Dermis blood vessel endothelial cell (primary cell): ENCODE measurements at places on chromosomes 5 and 9. TPM values are rescaled to one million over a fixed set of nuclear protein-coding genes. Genes with fewer than 3 reads are reported as not detected.
A peak's percentile ranks its signal among the peaks of the same experiment; 100 is the strongest.

Gene LRRC14B
- not detected in 2 replicates for total RNA-seq

Gene RPL37
- total RNA-seq: 394 and 634 TPM in 2 replicates

Gene SLC36A2
- total RNA-seq: not detected in 2 replicates

DNA sequence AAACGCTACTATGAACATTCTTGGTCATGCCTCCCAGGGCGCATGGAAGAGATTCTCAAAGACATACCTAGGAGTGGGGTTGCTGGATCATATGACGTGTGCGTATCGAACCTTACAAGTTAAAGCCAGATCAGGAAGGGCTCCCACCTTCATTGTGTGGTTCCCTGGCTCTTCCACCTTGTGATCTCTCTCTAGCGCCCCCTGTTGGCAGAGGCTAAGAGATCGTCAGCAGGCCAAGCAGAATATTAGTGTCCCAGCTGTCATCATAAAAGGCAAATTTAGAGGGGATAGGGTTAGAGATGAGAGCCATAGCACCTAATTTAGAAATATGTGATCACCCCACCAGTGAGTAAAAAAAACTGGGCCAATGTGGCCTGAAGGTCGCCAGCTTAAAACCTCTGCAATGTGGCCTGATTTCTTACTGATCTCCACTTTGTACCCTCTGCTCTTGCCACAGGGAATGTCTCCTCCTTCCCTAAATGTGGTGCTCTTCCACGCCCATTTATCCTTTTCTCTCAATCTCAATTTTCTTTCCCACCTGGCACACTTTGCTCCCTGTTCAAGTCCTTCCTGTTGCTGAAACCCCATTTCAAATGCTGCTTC, 91.7 kb upstream of the SHB start:
- peak; percentile 84 for DNase-seq

- DNase-seq: no peak
Observed at GRCh38 chr9:133100506-133101355, 20.3 kb downstream of the RALGDS start.

- DNase-seq: no peak
Observed at GRCh38 chr9:134662143-134662876, 20.7 kb downstream of the COL5A1 start.

DNA sequence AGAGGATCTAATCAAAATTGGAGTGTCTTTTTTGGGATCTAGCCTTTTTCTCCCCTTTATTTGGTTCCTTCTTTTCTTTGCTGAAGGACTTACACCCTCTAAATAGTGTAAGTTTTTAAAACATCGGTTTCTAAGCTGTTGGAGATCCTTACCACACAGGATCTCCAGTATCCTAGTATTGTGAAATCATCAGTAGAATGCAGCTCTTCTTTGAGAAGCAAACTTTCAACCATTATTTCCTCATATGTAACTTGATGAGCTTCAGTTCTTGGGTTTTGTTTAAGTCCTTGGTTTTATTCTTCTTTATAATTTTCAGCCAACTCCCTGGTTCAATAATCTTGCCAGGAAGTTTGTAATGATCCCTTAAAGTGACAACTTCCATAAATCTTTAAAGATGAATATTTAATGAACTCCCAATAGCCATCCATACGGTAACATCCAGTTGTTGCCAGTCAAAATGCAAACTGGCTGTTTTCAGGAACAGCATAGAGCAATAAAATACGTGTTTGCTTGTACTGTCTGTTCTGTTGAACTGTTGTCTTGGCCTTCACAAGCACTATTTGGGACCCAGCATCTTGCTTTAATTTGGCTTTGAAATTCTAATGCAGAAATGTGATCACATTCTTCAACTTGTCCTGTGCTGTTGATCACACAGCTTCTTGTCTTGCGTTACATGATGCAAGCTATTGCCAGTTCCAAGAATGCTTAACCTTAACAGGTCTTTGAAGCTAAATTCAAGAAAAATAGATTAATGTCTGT, 34.8 kb upstream of the TTC23L start:
- no peak for DNase-seq

DNA sequence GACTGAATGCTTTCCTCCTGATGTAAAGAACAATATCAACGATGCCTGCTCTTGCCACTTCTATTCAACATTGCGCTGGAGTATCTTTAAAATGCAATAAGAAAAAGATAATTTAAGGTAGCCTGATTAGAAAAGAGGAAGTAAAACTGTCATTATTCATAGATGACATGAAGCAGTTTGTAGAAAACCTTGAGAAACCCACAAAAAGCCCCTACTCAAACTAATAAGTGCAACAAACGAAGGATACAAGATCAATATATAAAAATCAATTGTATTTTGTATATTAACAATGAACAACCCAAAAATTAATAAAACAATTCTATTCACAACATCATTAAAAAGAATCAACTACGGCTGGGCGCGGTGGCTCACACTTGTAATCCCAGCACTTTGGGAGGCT, 76.4 kb upstream of the CKMT2 start:
- no peak for DNase-seq

GRCh38 chr9:124590889-124591641, 83.9 kb upstream of the NR5A1 start:
- peak; percentile 21 for DNase-seq

- no peak for DNase-seq
Observed at GRCh38 chr9:20568400-20568799, 53.9 kb downstream of the MLLT3 start.

- DNase-seq: no peak
Observed at GRCh38 chr5:154242442-154242841, 51.9 kb downstream of the GALNT10 start.

DNA sequence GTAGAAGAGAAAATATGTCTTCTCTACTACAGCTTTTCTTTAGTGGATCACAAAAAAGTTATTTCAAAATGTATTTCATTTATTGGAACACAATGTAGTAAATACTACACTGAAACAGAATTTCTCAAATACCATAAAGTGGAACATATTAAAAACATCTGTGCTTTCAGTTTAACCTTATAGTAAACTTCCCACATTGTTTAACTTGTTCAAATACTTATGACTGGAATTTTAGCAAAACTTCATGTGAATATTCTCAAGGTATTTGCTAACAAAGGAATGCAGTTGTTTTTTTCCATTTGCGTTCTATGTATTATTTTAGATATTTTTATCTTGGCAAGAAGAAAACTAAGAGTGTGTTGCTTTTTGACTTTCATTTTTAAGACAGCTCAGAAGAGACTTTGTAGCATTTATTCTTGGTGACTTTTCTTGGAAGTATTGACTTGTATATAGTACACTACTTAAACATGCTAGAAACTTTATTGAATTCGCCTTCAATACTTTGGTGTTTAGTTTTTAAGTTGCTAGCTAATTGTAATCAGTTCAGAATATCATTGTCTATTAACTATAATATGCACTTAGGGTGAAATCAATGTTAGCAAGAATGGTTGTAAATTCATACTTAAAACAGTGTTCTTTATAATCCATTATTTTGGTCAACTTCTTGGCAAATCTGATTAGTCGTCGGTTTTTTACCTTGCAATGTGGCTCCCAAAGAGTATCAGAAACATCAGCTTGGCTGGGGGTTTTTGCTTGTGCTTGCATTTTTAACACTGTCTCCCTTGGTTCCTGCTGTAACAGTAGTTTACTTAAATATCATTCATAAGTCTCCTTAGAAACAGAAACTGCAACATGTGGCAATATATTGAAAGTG, 5.0 kb upstream of the RHOBTB3 start:
- DNase-seq: no peak

GRCh38 chr5:2196416-2196815, 313.7 kb upstream of the IRX4 start:
- no peak for DNase-seq

DNA sequence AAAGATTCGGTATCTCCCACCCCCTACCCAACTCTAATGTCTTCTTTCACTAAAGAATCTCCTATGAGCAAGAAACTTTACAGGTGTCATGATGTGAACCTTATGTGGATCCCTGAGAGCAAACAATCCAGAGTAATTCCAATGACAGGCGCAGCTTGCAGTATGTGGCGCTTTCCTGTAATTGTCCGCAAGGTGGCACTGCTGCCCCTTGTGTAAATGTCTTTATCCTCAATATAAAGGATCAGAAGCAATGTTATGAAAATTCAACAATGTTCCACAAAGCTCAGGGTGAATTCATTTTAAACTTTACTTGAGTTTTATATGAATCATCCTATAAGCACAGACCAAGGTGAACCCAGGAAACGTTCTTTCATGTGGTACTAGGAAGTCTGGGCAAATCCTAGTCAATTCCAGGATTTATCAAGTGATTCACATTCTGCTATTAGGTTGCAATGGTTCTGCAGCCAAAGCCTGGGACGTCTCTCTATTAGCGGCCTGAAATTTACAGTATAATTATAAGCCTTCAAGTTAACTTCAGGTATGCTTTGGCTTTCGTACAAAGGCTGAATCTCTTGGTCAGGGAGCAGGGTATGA, 113.7 kb downstream of the TRPM6 start:
- DNase-seq: peak; percentile 86

- no peak for DNase-seq
Observed at GRCh38 chr5:56301069-56301468, 67.9 kb upstream of the ANKRD55 start.

DNA sequence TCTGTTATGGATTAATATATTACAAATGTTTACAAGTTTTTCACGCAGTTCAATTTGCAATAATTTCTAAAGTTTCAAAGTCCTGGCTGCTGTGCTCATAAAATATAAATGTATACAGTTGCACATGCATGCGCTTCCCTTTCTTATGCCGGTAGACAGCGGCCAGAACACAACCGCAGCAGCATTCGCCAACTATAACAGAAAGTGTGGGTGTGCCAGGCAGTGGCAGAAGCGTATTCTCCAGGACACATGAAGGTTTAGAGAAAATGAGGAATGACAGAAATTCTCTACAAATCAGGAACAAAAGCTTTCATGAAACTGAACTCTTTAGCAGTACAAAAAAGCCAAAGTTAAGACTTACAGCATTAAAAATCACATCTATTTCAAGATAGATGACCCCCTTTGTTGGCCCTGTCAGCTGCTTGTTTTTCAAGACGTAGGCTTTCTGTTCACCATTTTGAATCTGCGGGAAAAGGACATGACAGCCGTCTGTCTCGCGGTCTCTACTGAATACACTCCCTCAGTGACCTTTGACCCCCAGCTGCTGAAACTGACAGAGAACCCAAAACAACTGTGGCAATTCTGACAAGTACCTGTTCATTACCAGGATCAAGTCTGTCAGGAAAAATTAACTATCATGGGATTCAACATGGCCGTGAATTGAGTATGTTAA, 252.2 kb downstream of the SLF1 start:
- DNase-seq: no peak

DNA sequence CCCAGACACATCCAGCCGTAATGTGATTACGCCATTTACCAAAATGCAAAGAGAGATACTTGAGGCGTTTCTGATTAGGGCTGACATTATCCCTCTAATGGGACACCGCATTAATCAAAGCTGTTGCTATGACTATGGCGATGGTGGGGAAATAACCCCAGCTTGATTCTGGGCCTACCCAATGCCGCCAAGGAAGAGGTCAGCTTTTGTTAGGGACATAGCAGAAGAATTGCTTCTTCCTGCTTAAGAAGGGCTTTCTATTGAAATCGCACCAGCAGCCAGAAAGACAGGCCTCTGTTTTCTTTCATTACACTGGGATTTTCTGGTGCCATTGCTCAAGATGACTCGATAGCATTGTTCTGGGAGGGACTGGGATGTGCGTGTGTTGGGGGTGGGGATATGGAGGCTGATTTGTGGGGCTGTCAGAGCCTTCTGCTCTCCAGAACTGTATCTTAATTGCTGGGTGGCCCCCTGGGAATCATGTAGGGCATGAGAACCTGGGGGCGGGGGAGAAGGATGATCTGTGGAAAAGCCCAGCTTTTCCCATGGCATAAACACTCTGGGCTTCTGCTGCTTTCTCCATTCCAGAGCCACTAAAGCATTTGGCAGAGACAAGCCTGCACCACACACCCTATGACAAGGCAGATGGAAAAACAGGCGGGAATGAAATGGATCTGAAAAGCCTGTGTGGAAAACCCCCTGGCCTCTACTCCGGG, 106.5 kb upstream of the RAD23B start:
- DNase-seq: no peak
